A549 treated with DMSO at 1 μM for 4 hours (cell line): ENCODE measurements at places on chromosomes 7 and 10. TPM values are rescaled to one million over a fixed set of nuclear protein-coding genes. Genes with fewer than 3 reads are reported as not detected.

The TRA2A gene
- total RNA-seq = 67.1 to 78.7 TPM (median 77.0 TPM) in 5 replicates

The CHAT gene
- not detected in 5 replicates for total RNA-seq

The SEC61G gene
- 284 to 455 TPM (median 376 TPM) in 5 replicates for total RNA-seq

The BTAF1 gene
- total RNA-seq = 12.3 to 16.4 TPM (median 15.4 TPM) in 5 replicates

The TMEM26 gene
- 0.06 to 0.43 TPM (median 0.20 TPM) in 5 replicates for total RNA-seq

The RADIL gene
- total RNA-seq = 1.3 to 2.4 TPM (median 1.6 TPM) in 5 replicates

The PARD3 gene
- 68.4 to 93.8 TPM (median 85.7 TPM) in 5 replicates for total RNA-seq

The POU6F2 gene
- not detected in 5 replicates for total RNA-seq

The ZDHHC4 gene
- 47.8 to 51.5 TPM (median 49.9 TPM) in 5 replicates for total RNA-seq

The PPP1R9A gene
- total RNA-seq = 3.0 to 5.8 TPM (median 5.6 TPM) in 5 replicates

The ASB4 gene
- 0.13 to 0.37 TPM (median 0.32 TPM) in 5 replicates for total RNA-seq

The FGL2 gene
- not detected in 5 replicates for total RNA-seq

The HMX2 gene
- total RNA-seq = 0.06 to 0.27 TPM (median 0.15 TPM) in 4 of 5 replicates, not detected in the other

The SERPINE1 gene
- total RNA-seq = 793 to 966 TPM (median 846 TPM) in 5 replicates

The ACTR3C gene
- not detected in 5 replicates for total RNA-seq

The RASSF4 gene
- total RNA-seq = 1.2 to 1.7 TPM (median 1.5 TPM) in 5 replicates
